ENCODE measurements at places on chromosomes 6 and 20.

DNA sequence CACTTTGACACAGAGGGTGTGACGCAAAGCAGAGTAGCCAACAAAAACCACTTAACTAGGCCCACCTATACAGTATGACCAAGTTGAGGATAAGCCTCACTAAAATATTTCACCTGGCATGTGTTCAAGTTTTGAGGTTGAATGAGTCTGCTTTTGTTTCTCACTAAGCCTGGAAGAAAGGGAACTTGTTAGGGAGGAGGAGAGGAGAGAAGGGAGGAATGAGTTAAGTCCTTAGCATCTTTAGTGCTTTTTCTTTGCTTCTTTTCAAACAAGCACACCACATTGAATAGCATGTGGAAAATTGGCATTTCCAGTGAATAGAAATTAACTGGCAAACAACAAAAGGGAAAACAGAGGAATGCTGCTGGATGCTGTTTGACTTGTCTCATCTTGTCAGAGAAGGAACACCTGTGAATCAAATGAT is 461.9 kb downstream of the GJA1 start:
- H3K27me3 ChIP-seq: no peaks in the 10 kb centered on the region
- no peak overlapping the region for H3K4me3 ChIP-seq
- DNase-seq: no peak
- no peak overlapping the region for H3K27ac ChIP-seq

- no peaks in the 10 kb centered on the region for H3K4me1 ChIP-seq
- H3K27me3 ChIP-seq: peaks cover 3% of the 10 kb centered on the region
Measured at GRCh38 chr6:44010411-44011349, 116.6 kb downstream of the MRPL14 start.

- no peak for DNase-seq
- peak overlapping the region; percentile 63 for H3K4me3 ChIP-seq
- peak overlapping the region; percentile 41 for H3K27ac ChIP-seq
- peaks cover 59% of the 10 kb centered on the region for H3K4me1 ChIP-seq
- no peaks in the 10 kb centered on the region for H3K36me3 ChIP-seq
- H3K27me3 ChIP-seq: no peaks in the 10 kb centered on the region
Measured at GRCh38 chr20:62927128-62927705, 912 bp upstream of the DIDO1 start.

DNA sequence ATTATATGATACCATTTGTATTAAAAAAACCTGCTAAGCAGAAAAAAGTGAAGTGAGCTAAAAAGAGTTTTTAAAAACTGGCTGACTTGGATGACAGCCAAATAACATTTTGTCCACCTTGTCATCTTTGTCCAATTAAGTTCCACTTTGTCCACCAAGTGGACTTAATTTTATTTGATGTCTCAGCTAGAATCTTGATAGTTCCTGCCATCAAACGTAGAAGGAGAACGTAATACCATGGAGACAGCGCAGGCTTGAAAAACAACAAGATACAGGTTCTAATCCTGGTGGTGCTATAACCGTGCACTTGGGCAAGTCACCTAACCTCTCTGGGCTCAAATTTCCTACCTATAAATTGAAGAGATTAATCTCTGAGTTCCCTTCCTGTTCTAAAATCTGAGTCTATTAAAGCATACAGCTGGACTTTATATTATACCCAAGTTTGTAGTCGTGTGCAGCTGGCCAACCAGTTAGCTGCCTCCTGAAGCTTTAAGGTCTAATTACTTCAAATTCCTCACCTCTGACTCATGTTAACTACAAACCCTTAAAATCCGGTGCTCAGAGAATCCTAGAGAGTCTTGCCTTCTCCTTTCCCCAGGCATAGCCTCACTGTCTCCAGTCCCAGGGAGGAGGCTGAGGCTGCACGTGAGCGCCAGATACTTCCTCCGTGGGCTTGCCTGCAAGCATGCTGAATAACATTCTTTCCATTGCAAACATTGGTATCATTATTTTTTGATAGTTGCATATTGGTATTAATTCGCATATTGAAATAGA is 16.8 kb downstream of the TMEM244 start:
- no peak overlapping the region for H3K4me3 ChIP-seq
- no peaks in the 10 kb centered on the region for H3K27me3 ChIP-seq
- H3K36me3 ChIP-seq: no peaks in the 10 kb centered on the region
- DNase-seq: no peak
- no peaks in the 10 kb centered on the region for H3K4me1 ChIP-seq

- H3K36me3 ChIP-seq: no peaks in the 10 kb centered on the region
- no peak overlapping the region for H3K27ac ChIP-seq
- no peak overlapping the region for H3K4me3 ChIP-seq
- H3K4me1 ChIP-seq: no peaks in the 10 kb centered on the region
- no peak for DNase-seq
Measured at GRCh38 chr6:63795006-63795405, 159.4 kb downstream of the PHF3 start.

- H3K27ac ChIP-seq: no peak overlapping the region
- H3K4me3 ChIP-seq: no peak overlapping the region
- no peaks in the 10 kb centered on the region for H3K36me3 ChIP-seq
- no peaks in the 10 kb centered on the region for H3K4me1 ChIP-seq
Measured at GRCh38 chr6:127162836-127163235, 44.4 kb downstream of the RSPO3 start.

GRCh38 chr6:153135681-153136080 is 4.6 kb upstream of the RGS17 start:
- no peaks in the 10 kb centered on the region for H3K4me1 ChIP-seq
- no peak for DNase-seq
- H3K36me3 ChIP-seq: no peaks in the 10 kb centered on the region
- H3K27ac ChIP-seq: no peak overlapping the region

GRCh38 chr6:157943964-157944283 is 37.7 kb upstream of the SYNJ2 start:
- no peak for DNase-seq
- H3K4me1 ChIP-seq: no peaks in the 10 kb centered on the region
- H3K27me3 ChIP-seq: no peaks in the 10 kb centered on the region
- peaks cover 17% of the 10 kb centered on the region for H3K36me3 ChIP-seq

GRCh38 chr6:69090132-69090531 is 455.1 kb downstream of the ADGRB3 start:
- H3K4me1 ChIP-seq: no peaks in the 10 kb centered on the region
- no peaks in the 10 kb centered on the region for H3K36me3 ChIP-seq
- H3K27ac ChIP-seq: no peak overlapping the region
- DNase-seq: no peak
- no peaks in the 10 kb centered on the region for H3K27me3 ChIP-seq

DNA sequence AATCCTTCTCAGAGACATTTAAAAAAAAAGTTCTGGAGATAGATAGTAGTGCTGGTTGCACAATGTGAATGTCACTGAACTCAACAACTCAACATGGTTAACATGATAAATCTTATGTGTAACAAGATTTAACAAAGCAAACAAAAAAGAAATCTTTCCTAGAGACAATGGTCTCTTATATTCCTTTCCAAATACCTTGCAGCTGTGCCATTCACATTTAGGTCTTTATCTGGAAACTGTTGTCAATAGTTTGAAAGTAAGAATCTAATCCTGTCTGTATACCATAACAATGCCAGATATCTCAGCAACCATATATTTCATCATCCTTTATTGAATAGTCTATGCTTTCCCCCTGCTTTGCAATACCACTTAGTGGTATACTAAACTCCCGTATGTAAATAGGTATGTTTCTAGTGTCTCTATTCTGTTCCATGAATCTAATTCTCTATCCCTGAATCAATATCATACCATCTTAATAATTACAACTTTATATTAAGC is 2.1 kb downstream of the SERAC1 start:
- no peaks in the 10 kb centered on the region for H3K36me3 ChIP-seq
- H3K27ac ChIP-seq: no peak overlapping the region
- no peak for DNase-seq
- no peaks in the 10 kb centered on the region for H3K27me3 ChIP-seq
- H3K4me1 ChIP-seq: peaks cover 8% of the 10 kb centered on the region

DNA sequence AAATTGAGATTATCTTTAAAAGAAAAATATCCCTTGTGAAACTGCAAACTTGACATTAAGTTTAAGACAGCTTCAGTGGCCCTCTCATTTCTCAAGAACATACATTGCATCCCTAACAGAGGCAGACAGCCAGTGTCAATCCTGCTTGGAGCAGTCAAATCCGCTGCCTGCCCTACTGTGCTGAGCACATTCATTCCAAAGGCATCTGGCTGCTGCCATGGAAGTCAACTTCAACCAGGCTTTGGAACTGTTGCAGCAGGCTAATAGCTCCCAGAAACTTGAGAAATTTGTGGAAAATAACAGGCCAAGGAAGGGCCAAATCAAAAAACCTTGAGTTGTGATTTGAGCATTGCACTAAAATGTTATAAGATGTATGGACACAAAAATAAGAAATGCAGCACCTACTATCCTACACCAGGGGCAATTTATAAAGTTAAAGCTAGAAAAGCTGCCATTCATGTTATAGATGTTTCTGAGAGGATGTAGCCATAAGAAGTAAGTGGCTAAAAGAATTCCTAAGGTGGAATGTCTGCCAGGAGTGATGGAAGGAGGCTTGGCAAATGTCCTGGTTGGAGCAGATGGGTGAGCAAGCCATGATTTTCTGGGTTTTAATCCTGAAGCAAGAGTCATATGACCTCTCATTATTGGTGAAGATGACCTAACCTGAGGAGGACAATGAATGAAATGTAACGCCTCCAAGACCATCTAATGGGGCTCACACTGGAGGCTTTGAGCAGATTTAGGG is 31.4 kb upstream of the HAO1 start:
- DNase-seq: no peak
- no peaks in the 10 kb centered on the region for H3K4me1 ChIP-seq
- no peaks in the 10 kb centered on the region for H3K27me3 ChIP-seq
- H3K4me3 ChIP-seq: no peak overlapping the region

- peak overlapping the region; percentile 59 for H3K4me3 ChIP-seq
- no peaks in the 10 kb centered on the region for H3K27me3 ChIP-seq
- peak; percentile 54 for DNase-seq
- peaks cover 14% of the 10 kb centered on the region for H3K36me3 ChIP-seq
- peaks cover 20% of the 10 kb centered on the region for H3K4me1 ChIP-seq
Measured at GRCh38 chr20:63518946-63519667, 1.5 kb upstream of the PPDPF start.

- no peaks in the 10 kb centered on the region for H3K4me1 ChIP-seq
- H3K36me3 ChIP-seq: peaks cover 10% of the 10 kb centered on the region
Measured at GRCh38 chr6:30703011-30703410, 12.2 kb upstream of the NRM start.

DNA sequence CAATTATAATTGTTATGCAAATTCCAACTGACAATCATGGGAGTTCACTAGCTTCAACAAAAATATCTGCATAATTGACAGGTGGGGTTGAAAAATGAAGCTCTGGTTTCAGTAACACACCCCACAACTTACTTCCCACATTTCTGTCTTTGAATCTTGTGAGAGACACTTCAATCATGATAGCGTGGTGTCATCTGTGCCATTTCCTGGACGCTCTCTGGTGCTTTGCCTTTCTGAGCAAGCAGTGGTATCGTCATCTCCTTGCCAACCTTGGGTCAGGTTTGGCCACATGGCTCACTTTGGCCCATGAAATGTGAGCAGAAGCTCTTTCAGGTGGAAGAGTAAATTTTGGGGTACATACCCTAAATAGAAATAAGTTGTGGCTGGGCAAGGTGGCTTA is 10.2 kb downstream of the BMP7 start:
- DNase-seq: no peak
- peaks cover 15% of the 10 kb centered on the region for H3K27me3 ChIP-seq
- H3K27ac ChIP-seq: no peak overlapping the region
- H3K36me3 ChIP-seq: no peaks in the 10 kb centered on the region
- H3K4me1 ChIP-seq: no peaks in the 10 kb centered on the region
- no peak overlapping the region for H3K4me3 ChIP-seq

DNA sequence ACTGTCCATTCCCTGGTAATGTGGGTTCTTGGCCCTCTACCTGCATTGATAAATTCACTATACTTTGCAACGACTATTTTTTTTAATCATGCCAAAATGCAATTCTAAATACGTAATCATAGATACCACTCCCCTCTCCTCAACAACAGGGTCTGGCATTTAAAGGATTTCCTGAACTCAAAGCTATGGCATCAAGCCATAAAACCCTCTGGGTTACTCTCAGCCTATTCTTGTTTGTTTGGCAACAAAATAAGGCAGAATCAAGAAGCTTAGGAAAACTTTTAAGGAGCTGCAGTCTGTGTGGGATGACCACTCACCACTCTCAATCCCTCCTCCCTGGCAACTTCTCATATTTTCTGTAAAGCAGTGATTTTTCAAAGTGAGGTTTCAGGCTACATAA is 669.9 kb upstream of the ID4 start:
- DNase-seq: no peak
- no peak overlapping the region for H3K27ac ChIP-seq
- H3K4me3 ChIP-seq: no peak overlapping the region
- H3K27me3 ChIP-seq: no peaks in the 10 kb centered on the region

GRCh38 chr6:3987053-3987452 is 91.9 kb downstream of the FAM217A start:
- H3K27ac ChIP-seq: no peak overlapping the region
- H3K27me3 ChIP-seq: no peaks in the 10 kb centered on the region
- H3K4me3 ChIP-seq: no peak overlapping the region
- H3K4me1 ChIP-seq: no peaks in the 10 kb centered on the region

- H3K4me3 ChIP-seq: no peak overlapping the region
- DNase-seq: no peak
- no peaks in the 10 kb centered on the region for H3K4me1 ChIP-seq
- H3K27ac ChIP-seq: no peak overlapping the region
Measured at GRCh38 chr6:167306401-167306998, 15.4 kb downstream of the UNC93A start.

- H3K4me1 ChIP-seq: no peaks in the 10 kb centered on the region
- no peak overlapping the region for H3K27ac ChIP-seq
- DNase-seq: no peak
- no peaks in the 10 kb centered on the region for H3K27me3 ChIP-seq
- H3K36me3 ChIP-seq: no peaks in the 10 kb centered on the region
- H3K4me3 ChIP-seq: no peak overlapping the region
Measured at GRCh38 chr6:96913621-96914020, 10.9 kb upstream of the KLHL32 start.

DNA sequence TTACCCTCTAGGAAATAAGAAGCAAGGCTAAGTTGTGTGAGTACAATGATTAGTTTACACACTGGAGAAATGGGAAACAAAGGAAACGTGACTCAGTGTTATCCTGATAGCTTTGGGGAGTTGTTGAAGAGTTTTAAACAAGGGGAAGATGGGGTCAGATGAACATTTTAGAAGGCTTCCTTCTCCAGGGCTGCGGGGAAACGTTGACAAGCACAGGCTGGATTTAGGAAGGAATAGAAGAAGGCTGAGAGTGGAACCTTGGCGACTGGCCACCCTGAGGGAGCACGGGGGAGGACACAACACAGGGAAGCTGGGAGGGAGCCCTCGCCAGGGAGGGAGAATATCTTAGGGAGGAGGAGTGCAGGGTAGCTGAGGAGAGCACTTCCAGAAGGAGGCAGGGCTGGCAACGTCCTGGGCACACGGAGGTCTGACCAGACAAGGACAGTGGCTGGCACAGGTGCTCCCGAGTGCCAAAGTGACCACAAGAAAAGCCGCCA is 134.7 kb downstream of the AIG1 start:
- H3K27ac ChIP-seq: no peak overlapping the region
- H3K36me3 ChIP-seq: no peaks in the 10 kb centered on the region
- no peak overlapping the region for H3K4me3 ChIP-seq
- no peak for DNase-seq

Data from CD8-positive, alpha-beta memory T cell (primary cell).